ENCODE measurements at places on chromosomes 2 and 18.

GRCh38 chr18:49189772-49190171 lies 239.0 kb upstream of the SMAD7 start:
- no peak for DNase-seq

- DNase-seq: no peak
These were observed 181.8 kb downstream of the GBX2 start for GRCh38 chr2:235986361-235986760.

DNA sequence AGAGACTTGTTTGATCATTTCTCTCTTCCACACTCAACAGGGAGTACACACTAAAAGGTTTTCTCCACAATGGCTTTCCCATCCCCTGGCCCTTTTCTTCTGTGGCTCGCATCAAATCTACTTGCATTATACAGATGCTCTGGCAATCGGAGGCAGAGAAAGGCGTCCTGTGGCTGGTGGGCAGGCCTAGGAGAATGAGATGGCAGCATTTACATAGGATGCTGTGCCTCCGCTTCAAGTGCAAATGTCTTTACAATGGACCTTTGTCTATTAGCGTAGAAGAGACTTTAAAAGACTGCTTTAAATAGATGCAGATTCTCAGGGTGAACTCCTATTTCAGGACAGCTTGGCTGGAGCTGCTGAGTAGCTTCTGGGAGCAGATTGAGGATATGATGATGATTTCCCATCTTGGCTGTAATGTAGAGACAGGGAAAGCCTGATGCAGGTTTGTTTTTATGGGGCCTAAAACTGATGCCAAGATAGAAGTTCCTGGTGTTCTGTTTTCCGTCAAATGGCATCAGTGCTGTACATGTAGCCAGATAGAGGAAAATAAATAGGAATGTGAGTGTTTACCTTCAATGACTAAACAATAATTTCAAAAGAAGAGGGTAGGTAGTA lies 423.4 kb downstream of the RND3 start:
- no peak for DNase-seq

GRCh38 chr2:42598656-42599055 lies 30.2 kb downstream of the MTA3 start:
- DNase-seq: no peak

DNA sequence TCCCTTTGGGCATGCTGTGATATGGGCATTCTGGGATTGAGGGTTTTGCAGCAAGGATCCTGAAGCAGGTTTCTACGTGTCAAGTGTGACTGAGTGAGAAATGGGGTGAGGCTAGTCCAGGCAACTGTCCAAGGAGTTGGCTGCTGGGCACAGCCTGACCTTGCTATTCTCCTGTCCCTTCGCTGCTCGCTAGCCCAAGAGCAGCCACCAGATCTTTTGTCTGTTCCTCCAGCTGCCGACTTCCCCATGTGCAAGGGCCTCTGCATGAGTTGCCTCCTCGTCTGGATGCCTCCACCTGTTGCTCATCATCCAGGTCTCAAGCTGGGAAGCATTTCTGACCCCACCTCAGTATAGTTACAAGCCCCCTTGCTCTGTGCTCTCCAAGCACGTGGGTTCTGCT lies 71.1 kb downstream of the DYSF start:
- no peak for DNase-seq

DNA sequence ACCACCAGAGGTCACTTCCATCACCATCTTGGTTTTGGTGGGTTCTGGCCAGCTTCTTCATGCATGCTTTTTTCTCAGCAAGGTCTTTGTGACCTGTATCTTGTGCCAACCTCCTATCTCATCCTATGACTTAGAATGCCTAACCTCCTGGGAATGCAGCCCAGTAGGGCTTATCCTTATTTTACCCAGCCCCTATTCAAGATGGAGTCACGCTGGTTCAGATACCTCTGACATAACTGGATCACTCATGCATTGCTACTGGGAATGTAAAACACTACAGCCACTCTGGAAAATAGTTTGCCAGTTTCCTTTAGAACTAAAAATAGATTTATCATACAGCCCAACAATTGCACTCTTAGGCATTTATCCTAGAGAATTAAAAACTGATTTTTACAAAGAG lies 219.2 kb downstream of the IRS1 start:
- DNase-seq: no peak

- no peak for DNase-seq
These were observed 93.7 kb upstream of the KLHL29 start for GRCh38 chr2:23291239-23291638.

- DNase-seq: peak; percentile 35
These were observed 539.8 kb upstream of the RAB6C start for GRCh38 chr2:129439406-129440302.

DNA sequence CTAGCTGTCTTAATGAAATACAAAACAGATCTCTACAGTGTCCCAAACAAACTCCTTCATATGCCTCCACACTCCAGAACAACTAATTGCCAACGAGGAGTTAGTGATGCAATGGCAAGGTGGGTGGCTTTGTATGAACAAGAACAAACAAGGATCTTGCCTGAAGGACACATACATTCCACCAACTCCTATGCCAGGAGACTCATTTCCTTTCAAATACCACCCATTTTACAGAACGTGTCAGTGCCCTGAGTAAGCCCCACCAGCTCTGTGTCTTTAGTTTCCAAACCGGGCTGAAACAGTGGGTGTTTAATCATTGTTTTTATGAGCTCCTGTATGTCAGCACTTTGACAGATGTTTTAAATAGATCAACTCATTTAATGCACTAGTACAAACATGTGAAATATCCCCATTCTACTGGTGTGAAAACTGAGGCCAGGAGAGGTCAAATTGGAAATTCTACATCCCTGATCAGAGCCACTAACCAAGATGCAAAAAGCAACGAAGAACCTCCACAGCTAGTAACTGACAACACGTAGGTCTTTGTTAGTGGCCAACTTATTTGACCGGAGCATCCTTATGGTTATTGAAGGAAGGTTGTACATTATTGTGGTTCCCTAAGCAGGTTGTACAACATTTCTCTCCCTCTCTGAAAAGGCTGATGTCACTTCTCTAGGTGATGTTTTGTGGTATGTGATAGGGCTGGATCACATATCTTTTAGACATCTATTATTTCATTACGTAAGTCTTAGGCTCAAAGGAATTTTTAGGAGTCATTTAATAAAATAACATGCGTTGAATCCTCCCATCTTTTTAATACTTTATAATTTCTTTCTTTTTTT lies 534.9 kb upstream of the TNP1 start:
- no peak for DNase-seq

DNA sequence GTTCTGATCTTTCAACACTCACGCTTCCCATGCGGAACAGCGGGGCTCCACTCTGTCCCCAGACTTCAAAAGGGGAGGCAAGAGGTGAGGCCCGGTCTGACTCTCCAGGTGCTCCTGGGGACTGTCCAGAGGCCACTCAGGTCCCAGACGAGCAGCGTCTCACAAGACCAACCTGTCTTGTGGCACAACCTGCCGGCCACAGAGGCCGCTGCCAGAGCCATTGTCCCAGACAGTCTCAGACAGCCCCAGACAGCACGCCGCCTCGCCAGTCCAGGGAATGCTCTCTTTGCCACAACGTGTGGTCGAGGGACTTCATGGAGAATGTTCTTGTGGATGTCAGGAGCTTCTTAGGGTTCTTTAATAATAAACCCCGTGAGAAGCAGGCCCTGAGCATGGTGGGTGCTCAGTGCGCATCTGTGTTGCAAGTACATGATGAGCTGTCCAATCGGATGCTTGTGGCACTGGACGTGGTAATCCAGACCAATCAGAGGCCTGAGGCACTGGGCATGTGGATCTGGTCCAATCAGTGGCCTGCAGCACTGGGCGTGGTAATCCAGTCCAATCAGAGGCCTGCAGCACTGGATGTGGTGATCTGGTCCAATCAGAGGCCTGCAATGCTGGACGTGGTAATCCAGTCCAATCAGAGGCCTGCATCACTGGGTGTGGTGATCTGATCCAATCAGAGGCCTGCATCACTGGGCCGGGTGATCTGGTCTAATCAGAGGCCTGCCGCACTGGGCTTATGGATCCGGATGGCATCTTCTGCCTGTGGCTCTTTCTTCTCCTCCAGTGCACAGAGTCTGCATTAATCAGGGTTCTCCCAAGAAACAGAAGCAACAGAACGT lies 76.4 kb downstream of the TMEM18 start:
- no peak for DNase-seq

DNA sequence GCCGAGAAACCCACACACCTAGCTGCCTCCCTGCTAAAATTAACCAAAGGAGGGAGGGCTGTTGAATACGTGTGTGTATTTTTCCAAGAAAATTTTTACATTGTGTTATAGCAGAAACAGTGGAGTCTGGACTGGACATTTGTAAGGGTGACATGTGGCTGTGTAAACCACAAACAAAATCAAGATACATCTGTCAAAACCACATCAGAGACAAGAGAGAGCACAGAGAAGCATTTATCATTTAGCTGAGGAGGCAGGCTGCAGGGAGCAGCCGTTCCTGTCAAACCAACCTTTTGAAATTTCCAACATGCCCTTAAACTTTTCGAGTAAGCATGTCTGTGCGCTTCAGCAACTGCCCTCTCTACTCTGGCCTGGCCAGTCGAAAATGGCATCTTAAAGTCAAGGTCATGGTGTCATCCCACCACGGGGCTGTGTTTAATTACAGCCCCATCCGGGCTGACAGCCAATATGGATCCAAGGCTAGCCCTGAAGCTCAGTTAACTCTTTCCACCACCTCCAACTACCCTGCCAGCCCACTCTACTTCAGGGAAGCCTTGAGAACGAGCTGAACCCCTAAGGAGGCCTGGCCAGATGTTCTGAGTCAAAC lies 8.4 kb downstream of the BCL11A start:
- DNase-seq: no peak

- no peak for DNase-seq
These were observed 35.6 kb upstream of the PNPT1 start for GRCh38 chr2:55729136-55729685.

DNA sequence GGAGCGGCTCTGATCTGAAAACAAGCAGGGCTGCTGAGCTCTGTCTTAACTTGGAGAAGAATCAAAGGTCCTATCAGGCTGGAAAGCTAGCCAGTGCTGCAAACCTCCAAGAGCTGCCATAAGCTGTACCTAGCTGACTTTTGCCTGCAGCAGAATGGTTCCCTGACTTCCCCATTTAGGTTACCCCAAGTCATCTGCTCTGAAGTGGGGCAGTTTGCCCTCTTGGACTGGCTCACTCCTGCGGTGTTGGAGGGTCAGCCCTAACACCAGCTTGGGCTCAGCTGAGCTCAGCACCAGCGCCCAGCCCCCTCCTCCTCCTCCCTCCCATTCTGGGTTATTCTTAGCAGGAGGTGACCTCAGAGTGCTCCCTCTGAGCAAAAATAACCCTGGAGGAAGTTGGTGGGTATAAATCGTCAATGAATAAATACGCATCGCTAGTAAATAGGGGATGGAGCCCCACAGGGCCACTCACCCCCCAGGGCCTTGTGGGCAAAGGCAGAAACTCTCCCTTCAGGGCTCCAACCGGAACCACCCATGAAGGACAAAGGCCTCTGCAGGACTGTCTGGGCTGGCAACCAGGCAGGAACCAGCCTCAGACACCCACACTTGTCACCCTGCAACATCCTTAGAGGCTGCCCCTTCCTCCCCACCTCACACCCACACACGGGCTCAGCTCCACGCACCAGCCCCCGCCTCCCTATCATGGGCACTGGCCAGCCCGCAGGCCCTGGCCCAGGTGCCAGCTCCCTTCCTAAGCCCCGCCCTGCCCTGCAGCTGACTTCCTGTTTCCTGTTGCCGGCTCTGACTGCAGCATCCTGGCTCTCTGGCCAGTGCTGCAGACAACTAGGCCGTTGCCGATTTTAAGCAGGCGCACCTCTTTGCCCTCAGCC lies 46.9 kb downstream of the DNMT3A start:
- peak; percentile 95 for DNase-seq

- no peak for DNase-seq
These were observed 19.6 kb downstream of the ANO7 start for GRCh38 chr2:241208058-241208457.

GRCh38 chr18:35252466-35252865 lies 11.6 kb downstream of the ZNF397 start:
- DNase-seq: no peak

GRCh38 chr18:49548229-49548636 lies 13.6 kb upstream of the LIPG start:
- no peak for DNase-seq

- DNase-seq: no peak
These were observed 99.8 kb upstream of the NEUROD1 start for GRCh38 chr2:181780047-181780651.

Measured in activated CD4-positive, alpha-beta T cell treated with anti-CD3 and anti-CD28 coated beads, Interleukin-2, amount 10 ng/mL, durations not matched to agents 24 days and 14 days (primary cell).